ENCODE measurements at places on chromosomes 2 and 18.

GRCh38 chr2:209696836-209697711, 74.6 kb upstream of the UNC80 start:
- no peak for DNase-seq

DNA sequence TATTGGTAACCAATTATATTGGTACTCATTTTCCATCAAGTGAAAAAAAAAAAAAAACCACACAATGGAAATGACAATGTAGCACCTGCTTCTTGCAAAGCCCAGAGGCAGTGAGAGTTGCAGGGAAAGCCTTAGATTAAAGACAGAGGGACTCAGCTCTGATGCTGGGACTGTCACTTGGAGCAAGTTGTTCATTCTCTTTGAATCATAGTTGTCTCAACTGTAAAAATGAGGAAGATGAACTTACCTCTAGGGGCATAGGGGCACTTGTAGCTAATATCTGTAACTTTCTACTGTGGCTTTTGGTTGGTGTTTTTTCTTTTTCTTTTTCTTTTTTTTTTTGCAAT, 81.4 kb upstream of the LPIN2 start:
- DNase-seq = peak; percentile 12

DNA sequence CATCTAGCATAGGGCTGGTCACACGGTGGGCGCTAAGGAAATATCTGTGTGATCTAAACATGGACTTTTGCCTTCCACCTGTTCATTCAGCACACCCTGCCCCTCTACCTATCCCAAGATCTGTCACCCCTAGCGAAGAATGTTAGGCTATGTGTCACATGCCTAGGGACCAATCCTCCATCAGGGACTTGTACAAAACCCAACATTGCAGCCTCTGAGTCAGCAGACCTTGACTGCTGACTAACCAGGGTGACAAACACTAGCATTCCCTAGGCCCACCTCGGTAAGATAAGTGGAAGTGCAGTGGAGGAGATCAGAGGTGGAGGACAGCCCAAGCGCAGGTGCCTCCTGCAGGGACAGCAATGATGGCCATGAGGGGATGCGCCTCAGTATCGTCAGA, 99.2 kb downstream of the SOX11 start:
- DNase-seq = no peak

GRCh38 chr2:129297430-129297829, 682.0 kb upstream of the RAB6C start:
- DNase-seq = peak; percentile 6

- no peak for DNase-seq
These were observed 109.9 kb upstream of the DTNA start for GRCh38 chr18:34600158-34600557.

- DNase-seq = peak; percentile 49
These were observed 1.0 kb upstream of the ANKRD62 start for GRCh38 chr18:12092398-12093229.

DNA sequence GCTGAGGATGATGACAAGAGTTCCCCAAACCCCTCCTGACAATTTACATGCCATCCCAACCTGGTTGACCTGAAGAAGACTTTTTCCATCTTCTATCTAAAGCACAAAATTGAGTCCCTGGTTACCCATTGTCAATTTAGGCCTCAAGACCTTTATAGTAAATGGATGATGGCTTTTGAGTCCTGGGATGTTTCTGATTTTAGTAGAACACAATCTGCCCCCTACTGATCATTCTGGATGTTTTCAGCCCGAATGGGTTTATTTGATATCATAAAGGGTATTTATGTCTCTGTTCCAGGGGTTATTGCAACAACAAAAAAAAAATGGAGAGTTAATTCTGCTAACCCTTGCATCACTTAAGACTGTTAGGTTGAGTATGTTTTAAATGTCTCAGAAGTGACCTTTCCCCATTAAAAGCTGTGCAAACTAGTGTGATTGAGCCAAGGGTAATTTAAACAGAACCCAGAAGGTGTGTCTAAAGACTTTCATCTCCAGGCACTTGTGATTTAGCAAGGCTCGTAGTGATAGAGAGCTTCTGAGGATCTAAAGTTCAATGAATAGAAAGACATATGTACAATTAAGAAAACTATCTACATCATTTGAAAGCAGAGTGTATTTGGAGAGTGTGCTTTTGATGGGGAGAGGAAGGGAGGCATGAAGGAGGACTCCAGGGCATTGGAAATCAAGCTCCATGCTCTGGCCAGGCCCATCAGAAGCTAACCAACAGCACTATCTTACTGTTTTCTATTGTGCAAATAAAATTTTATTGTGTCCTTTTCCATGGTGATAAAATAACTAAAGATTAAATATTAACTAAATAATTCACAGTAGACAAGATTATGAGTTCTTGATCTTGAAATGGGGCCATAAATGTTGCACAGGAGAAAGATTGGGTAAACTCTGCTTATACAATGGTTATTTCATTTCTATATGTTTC, 96.6 kb upstream of the NOSTRIN start:
- DNase-seq = peak; percentile 71

GRCh38 chr2:149597050-149597667, 9.6 kb upstream of the MMADHC start:
- peak; percentile 21 for DNase-seq

- DNase-seq = no peak
These were observed 5.9 kb upstream of the TMSB10 start for GRCh38 chr2:84899304-84900204.

DNA sequence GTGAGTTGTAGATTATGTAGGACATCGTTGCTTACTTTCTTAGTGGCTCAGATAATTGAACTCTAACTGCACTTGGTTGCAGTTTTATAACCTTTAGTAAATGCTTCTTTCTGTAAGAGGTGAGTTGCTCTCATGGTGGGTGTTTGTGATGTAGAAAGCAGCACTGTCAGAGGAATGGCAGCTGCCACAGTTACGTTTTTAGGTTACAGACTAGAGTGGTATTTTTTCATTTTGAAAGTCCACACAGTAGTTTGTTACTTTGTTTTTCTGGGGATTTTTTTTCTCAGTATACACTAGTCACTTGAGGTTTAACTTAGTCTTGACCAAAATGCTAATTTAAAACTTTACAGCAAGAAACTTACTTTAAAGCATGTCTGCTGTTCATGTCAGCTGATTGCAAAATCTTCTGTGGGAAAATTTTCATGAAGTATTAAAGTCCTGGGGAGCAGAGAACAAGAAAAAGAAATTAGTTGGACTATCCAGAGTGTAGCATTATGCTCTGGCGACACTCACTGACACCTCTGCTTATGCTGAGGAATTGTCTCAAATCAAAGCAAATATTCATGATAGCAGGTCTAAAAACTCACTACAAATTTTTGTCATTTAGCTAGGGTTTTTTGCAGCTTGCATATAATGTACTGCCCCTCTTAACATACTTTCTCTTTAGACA, 14.8 kb downstream of the AFTPH start:
- no peak for DNase-seq

DNA sequence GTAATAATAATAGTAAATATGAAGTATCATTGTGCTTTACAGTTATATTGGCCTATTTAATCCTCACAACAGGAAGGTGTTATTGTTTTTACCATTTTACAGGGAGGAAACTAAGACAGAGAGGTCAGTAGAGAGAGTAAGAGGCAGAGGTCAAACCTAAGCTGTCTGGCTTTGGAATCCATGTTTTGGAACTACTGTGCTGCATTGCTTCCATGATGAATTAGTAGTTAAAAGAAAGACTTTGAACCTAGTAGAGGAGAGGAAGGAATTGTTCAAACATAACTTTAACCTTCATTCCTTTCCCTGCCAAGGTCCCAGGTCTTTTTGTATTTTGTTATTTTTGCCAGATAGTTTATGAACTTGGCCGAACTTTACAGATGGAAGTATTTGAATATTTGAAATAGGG, 80.9 kb downstream of the PHLPP1 start:
- DNase-seq = no peak

GRCh38 chr2:120498121-120498520, 152.2 kb downstream of the INHBB start:
- DNase-seq = no peak

DNA sequence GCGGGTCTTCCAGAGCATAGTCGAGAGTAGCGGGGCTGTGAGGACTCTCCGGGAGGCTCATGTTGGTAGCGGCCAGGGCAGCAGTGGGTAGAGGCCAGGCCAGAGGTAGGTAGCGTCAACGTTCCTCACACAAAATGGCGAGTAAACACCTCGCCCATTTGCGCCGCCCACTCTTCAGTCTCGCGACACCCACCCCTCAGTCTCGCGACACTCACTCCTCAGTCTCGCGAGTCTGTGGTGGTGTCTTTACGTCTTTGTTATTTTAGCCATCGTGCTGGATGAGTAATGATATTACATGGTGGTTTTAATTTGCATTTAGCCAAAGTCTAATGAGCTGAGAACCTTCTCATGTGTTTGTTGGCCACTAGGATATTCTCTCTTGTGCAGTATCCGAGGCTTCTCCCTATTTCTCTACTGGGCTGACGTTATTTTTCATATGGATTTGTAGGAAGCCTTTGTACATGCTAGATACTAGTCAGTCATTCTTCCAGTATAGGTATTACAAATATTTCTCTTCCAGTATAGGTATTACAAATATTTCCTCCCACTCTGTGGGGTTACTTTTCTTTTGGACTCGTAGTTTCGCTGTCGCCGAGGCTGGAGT, at the start of gene TSPYL6:
Gene TSPYL6 (minus strand): TSS at position 139 of the 604 bp plus-strand sequence. CDS start 78 bp downstream, at position 61.
- DNase-seq = no peak

GRCh38 chr2:9174771-9175437, 31.7 kb upstream of the ASAP2 start:
- DNase-seq = peak; percentile 55

- DNase-seq = no peak
These were observed 193.4 kb downstream of the NBAS start for GRCh38 chr2:15367715-15368114.
